Natural killer cell treated with Interleukin-12 subunit alpha and Interleukin-12 subunit beta and Interleukin-15 and Interleukin-18, amount 100 ng/mL, for 72 hours (primary cell): ENCODE measurements at places on chromosomes 2 and 18.
A peak's percentile ranks its signal among the peaks of the same experiment; 100 is the strongest.

DNA sequence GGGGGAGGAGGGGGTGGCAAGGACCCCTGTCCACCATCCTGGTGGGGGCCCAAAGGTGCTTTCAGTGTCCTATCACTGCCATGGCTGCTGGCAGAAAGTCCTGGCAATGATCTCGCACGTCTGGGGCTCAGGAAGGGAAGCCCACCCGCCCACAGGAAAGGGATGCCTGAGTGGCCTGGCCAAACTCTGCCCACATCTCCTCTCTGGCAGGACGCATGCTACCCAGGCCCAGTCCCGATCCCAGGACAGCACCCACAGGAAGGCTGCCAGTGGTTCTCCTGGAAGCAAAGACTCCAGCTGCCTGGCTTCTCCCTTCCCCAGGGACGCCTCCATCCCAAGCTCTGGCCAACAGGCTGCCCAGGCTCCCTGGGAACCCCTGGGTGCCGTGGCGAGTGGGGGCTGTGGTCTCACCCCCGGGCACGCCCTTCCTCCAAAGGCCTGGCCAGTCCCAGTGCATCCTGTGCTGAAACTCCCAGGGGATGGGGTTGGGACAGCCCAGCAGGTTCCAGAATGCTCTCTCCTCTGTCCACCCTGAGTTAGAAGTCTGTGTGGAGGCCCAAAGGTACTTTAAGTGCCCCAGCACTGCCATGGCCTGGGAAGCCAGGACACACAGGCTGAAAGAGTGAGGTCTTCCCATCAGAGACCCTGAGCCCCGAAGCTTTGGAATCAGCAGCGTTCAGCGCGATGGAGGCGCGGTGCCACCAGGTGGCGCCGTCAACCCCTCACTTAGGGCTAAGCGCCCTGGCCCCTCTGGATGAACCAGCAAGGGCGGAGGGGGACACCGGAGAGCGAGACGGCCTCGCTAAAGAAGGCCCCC, 29.8 kb upstream of the TAF1B start:
- peak; percentile 74 for DNase-seq

DNA sequence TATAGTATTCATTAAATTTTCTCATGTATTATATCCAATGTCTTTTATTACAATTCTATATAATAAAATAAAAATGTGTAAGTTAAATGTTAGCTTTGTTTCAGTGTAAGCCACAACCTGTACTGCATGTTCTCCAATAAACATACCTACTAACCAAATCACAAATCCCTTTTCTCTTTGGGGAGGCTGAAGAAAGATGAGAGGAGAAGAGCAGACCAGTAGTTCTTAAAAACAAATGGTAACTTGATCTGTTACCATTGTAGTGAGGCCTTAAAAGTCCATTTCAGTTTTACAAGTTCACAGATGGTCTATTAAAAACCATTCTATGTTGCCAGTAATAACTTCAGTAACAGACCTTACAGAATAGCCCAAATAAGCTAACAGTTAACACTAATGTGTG, 100.5 kb downstream of the SOS1 start:
- no peak for DNase-seq

DNA sequence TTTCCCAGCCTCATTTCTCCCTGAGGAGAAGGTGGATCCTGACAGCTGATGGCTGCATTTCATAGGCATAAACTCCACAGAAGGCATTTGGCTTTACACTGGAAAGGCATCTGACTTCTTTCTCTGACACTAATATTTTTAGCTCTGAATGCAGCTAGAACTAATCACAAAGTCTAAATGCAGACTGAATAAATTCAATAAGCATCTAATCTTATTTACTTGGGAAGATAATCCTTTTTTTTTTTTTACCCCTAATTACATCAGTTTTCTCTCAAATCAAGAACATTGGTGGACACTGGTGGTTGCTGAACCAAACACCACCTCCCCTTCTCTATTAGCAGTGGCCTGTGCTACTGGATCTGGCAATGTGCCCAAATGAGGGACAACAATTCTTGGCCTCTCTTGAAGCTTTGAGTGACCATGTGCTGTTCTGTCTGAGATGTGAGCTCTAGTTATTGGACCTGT, 50.9 kb upstream of the CD226 start:
- no peak for DNase-seq

GRCh38 chr18:10544093-10544748, 18.4 kb downstream of the NAPG start:
- no peak for DNase-seq

GRCh38 chr2:127185093-127185492, 35.0 kb downstream of the CYP27C1 start:
- no peak for DNase-seq

GRCh38 chr2:144396318-144396717, 123.6 kb downstream of the ZEB2 start:
- no peak for DNase-seq

- DNase-seq: no peak
Measured at GRCh38 chr2:50858156-50858555, 173.8 kb downstream of the NRXN1 start.

DNA sequence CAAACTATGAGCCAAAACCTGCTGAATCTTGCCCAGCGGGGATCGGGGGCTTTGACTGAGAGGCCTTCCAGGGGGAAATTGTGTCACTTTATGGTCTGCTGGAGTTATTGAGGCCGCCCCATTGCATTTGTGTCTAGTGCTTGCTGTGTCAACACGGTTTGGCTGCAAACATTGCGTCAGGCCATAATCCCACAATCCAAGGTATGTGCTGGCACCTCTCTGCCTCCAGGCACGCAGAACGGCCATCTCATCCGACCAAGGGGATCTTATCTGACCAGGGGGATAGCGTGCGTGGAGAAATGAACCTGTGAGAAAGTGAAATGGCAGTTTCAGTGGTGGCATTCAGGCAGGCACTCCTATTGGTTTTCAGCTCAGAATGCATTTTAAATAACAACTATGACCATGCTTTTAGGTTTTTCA, 18.1 kb upstream of the LYPD6B start:
- DNase-seq: no peak

DNA sequence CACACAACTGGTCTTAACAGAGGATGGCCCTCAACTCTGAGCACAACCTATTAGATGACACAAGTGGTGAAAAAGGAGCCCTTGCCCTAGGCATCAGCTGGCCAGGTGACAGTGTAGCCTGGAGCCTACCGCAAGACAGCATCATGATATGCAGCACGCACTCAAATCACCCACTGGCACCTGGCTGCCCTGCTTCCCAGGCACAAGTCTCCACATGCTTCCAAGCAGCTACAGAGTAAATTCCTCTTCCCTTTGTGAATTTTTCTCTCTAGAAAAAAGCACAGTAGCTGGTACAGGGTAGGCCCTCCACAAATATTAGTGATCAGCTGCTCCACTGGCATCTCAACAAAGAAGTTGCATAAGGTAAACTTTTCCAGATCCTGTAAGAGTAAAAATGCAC, 6.0 kb downstream of the FBXO15 start:
- no peak for DNase-seq

DNA sequence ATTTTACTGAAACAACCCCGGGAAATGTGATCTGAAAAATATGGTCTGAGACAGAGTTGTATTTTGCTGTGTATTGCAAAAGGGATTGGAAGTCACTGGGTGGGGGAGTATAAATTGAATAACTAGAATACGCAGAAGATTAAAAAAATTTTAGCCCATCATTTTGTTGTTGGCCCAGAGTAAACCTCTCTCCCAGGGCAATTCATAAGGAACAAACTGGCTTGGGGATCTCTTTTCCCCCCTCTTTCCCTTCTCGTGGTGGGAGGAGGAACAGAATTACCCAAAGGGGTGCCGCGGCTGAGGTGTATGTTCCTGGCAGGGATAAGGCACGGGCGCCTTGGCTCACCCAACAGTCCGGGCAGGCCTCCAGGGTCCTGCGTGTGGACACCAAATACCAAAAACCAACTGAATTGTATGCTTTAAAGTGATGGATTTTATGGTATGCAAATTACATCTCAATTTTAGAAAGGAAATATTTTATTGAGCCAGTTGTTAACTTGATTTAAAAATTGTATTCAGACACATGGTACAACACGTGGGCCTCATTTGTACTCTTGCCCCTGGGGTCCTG, 121.2 kb upstream of the SPRED2 start:
- no peak for DNase-seq

- no peak for DNase-seq
Measured at GRCh38 chr2:30661173-30662107, 145.8 kb downstream of the CAPN13 start.

DNA sequence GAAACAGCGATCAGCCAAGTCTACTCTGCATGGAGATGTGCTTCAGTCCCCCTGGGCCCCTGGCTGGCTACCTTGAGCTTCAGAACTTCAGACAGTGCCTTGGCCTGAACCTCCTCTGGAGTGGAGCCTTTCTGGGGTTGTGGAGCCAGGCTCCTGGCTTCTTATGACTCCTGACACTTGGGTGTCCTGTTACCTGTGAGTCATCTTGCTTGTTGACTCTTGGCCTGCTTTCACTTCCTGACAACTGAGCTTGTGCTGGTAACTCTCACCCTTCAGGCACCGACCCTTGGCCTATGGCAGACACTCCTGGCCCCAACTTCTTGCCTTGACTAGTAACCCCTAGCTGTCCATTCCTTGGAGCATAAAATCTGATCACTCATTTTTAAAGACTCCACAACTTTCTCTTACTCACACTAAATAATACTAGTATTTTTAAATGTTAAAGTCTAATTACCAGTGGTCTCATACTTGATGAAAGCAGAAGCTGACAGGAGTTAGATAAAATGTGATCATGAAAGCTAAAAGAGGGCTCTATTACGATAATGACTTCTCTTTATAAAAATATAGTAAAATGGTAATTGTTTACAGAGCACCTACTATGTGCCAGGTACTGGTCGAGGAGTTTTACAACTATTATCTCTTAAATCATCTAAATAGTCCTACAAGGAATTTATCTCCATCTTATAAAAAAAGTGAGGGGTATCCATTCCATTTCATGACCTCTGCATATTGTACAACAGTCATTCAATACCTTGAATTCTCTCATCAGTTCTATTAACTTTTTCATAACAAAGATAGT, 46.3 kb upstream of the VIT start:
- no peak for DNase-seq

DNA sequence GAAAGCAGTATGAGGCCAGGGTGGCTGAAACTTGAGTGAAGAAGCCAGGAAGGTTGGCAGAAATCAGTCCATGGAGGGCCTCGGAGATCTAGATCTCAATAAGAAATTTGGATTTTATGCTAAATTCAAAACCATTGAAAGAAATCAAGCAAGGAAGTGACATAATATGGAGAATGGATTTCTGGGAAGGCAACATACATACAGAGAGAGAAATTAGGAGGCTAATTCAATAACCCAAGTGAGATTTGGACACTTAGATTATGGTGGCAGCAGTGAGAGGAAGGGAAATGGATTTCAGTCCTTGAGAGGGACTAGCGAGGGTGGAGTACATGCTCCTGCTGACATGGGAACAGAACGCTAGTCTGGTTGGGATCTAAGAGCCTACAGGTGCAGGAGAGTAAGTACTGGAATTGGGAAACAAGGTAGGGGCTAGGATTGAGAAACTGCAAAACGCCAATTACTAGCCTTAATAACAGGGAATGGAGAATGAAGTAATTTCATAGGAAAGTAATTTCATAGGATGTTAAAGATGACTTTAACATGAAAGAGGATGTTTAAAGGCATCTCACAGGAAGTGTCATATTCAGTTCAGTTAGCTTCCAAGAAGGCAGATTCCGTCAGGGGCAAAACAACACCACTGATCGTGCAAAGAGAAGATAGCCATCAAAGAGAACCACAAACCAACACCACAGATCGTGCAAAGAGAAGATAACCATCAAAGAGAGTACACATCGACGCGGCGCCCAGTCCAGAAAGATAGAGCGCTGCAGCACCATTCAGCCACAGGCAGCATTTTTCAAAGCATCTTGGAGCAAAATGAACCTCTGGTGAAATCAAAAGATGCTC, 27.2 kb downstream of the CDKL4 start:
- DNase-seq: peak; percentile 79

- no peak for DNase-seq
Measured at GRCh38 chr2:237304763-237305514, 109.0 kb downstream of the COL6A3 start.

- no peak for DNase-seq
Measured at GRCh38 chr2:98869272-98869641, 66.8 kb downstream of the CRACDL start.

GRCh38 chr2:196214156-196214555, 42.8 kb upstream of the STK17B start:
- DNase-seq: no peak

- DNase-seq: no peak
Measured at GRCh38 chr2:78644854-78645253, 380.6 kb upstream of the REG3G start.

GRCh38 chr2:86263956-86264355, 64.7 kb downstream of the MRPL35 start:
- no peak for DNase-seq

DNA sequence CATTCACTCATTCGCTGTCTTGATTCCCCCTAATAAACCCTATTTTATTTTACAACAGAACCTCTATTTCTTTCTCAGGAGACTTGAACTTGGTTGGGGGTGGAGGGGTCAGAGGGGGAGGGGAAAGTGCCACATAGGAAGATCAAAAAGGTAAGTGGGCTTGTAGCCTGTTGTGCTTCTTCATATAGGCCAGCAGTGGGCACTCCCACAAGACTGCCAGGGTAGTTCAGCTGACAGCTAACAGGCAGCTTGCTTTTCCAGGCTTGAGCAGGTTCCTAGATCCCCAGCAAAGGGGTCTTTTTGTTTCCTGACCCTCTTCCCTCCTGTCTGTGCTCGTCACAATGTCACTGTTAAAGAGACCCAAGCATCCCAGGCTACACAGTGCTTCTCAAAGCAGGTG, 829 bp upstream of the KIAA2012 start:
- DNase-seq: no peak

- DNase-seq: no peak
Measured at GRCh38 chr18:75422341-75422910, 5.1 kb downstream of the SMIM21 start.
